ENCODE measurements at places on chromosomes 12 and 14.
A peak's percentile ranks its signal among the peaks of the same experiment; 100 is the strongest.

DNA sequence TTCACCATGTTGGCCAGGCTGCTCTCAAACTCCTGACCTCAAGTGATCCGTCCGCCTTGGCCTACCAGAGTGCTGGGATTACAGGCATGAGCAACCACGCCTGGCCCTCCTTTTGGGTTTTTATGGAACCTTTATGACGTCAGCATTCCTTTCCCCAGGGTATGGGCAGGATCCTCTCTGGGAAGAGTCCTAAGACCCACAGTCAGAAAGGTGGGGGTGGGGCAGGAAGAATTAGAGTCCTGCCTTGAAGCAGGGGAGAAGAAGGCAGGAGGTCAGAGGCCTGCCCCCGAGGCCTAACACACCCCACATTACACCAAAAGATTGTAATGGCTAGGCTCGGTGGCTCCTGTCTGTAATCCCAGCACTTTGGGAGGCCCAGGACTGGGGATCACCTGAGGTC, 30.8 kb upstream of the CDK17 start:
- DNase-seq = no peak

- no peak for DNase-seq
Measured at GRCh38 chr14:72256055-72256454, 323.8 kb downstream of the RGS6 start.

DNA sequence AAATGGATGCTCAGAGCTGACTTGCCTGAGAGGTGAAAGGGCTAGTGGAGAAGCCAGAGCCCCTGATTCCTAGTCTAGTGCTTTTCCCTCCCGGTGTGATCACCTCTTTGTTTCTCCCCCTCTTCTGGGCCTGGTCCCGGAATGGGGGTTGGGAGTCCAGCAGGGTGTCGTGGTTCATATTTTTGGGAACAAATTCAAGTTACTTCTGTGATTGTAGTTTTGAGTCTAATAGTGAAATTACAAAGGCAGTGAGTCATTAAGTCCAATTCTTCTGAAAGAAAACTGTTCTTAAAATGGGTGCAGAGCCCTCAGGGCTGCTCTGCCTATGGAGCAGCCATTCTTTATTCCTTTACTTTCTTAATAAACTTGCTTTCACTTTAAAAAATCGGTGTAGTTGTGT, 7.6 kb downstream of the SUSD6 start:
- DNase-seq = no peak

DNA sequence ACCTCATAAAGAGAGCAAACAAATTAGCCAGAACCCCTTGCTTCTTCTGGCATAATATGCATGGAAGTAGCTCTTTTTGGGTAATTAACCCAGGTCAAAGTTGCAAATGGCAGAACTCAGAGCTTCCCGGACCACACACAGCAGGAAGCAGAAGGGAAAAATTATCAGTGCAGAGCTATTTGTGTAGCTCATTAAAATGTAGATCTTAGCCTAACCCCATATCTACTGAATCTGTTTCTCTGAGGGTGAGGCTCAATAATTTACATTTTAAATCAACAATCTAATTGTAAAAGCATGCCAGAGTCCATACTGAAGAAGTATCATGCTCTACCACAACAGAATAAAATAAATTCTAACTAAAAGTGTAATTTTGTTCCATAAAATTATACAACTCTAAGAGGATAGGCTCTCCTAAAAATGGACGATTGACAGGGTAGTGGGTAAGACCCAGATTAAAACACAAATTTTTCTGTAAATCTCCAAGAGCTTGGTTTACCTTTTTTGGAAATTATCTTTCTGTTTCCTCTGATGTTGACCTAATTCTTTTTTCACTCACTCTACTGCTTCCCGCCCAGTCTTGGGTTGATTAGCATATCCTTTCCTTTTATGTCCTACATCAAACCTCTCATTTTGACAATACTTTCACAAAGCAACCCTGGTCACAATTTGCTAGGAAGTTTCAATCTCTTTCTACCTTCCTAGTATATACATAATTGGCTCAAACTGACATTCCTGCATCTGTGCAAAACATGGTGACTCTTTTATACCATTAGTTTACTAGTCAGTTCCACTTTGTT, 213.3 kb upstream of the SLC16A7 start:
- no peak for DNase-seq

DNA sequence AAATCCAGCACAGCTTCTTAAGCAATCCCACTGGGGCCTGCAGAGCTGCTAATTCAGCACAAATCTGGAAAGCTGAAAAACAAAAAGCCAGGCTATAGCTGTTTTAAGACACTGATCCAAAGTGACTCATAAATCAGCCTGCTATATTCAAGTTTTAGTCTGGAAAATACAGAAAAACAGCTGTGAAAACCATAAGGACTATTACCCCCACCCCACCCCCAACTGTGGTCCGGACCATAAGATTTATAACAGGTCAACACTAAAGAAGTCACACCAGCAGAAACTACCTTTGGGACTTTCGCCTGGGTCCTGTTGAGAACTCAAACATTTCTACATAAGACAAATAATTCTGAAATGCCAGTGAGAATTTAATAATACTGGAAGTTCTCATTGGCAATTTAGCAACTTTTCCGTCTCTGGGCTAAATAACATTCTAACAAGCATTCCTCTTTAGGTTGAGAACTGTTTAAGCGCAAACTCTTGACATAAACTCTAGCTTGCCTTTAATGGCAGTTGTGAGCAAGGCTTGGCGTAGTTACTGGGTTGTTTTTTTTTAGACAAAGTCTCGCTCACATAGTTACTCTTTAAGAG, 3.3 kb downstream of the LRIG3 start:
- DNase-seq = peak; percentile 82

DNA sequence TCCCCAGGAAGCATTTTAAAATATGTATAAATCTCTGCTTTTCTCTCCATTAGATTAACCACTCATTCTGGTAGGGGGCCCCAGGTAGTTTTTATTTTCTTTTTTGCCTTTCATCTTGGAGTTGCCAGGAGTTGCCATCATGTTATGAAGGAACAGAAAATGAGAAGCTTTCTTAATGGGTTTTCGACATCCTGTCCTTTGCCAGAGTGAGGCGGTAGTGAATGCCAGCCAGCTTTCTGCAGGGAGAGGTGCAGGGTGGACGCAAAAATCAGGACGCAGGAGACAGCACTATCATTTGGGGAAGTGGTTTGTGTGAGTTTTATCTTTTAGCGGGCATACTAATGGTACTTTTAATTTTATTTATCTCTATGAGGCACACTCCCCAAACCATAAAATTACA, 1.7 kb downstream of the RASSF8 start:
- DNase-seq = peak; percentile 56

- DNase-seq = no peak
Measured at GRCh38 chr14:89342049-89342448, 75.0 kb downstream of the FOXN3 start.

GRCh38 chr12:79843978-79844377, 90.9 kb downstream of the PPP1R12A start:
- DNase-seq = no peak

GRCh38 chr12:55652352-55652751, 15.7 kb downstream of the OR10P1 start:
- no peak for DNase-seq

GRCh38 chr12:105289114-105289904, 41.2 kb upstream of the C12orf75 start:
- peak; percentile 25 for DNase-seq

DNA sequence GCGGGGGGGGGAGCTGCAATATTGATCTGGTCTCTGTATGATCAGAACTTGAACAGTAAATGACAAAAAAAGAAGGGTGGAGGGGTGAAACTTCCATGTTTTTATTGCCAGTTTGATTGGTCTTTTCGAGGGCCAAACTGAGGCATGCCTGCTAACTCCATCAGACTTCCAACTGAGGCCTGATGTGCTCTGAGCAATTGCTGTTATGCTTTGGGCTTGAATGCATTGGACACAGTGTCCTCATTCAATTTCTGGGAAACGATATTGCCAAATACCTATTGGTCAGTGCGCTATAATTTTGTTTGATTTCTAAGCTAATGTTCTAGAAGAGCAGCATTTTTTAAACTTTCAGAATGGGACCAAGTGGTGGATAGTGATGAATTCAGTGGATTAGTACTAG, 2.1 kb upstream of the SLC38A2 start:
- DNase-seq = no peak

DNA sequence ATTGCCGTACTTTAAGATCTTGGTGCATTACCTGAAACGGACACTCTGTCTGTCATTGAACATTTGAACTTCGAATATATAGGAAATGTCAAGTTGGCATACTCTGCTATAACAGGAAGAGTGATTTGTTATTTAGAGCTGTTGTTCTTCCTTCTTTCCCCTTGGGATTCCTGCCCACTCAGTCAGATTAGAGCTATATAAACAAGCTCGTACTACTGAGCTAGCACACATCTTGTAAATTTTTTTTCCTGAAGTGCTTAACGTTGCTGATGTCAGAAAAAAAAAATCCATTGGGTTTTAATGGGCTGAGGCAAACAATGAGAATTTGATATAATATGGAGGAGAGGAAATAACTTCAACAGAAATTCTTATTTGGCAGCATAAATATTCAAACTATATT, 26.8 kb downstream of the RGS6 start:
- DNase-seq = no peak

DNA sequence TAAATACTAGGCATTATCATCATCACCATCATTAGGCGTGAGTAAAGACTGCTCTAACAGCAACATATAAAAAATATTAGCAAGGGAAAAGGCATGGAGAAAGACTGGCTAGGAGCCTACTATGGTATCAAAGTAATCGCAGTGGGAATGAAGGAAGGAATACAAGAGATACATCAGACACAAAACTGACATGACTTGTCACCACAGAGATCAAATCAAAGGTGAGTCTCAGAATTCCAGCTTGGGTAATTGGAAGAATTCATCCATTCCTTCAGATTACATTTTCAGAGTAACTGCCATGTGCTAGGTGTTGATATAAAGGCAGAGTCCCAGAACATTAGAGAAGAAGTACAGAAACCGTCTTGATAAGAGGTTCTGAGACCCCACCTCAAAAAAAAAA, 10.2 kb downstream of the ZBTB25 start:
- DNase-seq = no peak

DNA sequence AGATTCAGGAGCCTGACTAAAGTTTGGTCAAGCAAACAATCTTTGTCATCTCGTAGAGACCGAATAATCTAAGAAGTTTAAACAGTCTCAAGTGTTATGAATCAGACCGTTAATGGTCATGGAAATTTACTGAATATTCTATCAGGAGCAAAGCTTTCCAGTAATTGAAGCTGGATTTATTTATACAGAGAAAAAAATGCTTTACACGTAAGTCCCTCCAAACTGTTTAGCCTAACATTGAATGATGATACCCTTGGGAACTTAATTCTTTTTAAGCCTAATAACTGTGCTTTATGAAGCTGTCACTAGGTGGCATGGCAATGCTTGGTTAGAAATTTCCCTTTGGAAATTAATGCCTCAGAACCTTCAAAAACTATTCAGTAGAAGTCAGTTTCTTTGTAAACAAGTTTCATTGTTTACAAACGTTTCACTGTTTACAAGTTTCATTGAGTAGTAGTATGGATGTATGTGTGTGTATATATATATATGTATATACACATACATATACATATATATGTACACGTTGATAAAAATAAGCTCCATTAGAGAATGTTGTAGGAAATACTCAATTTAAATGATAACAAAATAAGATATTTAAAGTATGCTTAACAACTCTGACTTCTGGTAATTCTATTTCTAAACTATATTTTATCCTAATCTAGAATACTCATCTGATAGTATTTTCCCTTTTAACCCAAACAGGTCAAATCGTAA, 32.1 kb downstream of the DEPDC4 start:
- peak; percentile 60 for DNase-seq

- peak; percentile 54 for DNase-seq
Measured at GRCh38 chr14:103880348-103881267, 33.2 kb upstream of the PPP1R13B start.

GRCh38 chr12:53004178-53004577, 2.1 kb upstream of the EIF4B start:
- no peak for DNase-seq

- peak; percentile 23 for DNase-seq
Measured at GRCh38 chr12:29164477-29165393, 15.7 kb downstream of the FAR2 start.

- no peak for DNase-seq
Measured at GRCh38 chr12:123743002-123743401, 19.1 kb upstream of the DNAH10 start.

DNA sequence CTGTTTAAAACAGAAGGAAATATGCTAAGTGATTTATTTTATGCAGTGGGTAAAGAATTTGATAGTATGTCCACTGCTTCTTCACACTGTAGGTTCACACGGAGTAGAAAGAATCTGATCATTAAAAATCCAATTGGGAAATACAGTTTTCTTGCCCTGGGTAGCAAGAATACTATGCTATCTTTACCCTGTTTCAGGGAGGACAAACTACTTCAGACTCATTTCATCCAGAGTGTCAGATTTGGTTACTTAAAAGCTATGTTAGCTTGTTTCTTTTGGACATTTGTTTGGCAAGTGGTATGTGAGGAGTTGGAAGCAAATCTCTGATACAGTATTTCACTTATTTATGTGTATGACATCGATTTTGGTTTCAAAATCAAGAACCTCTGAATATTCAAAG, 4.3 kb downstream of the FRS2 start:
- no peak for DNase-seq

DNA sequence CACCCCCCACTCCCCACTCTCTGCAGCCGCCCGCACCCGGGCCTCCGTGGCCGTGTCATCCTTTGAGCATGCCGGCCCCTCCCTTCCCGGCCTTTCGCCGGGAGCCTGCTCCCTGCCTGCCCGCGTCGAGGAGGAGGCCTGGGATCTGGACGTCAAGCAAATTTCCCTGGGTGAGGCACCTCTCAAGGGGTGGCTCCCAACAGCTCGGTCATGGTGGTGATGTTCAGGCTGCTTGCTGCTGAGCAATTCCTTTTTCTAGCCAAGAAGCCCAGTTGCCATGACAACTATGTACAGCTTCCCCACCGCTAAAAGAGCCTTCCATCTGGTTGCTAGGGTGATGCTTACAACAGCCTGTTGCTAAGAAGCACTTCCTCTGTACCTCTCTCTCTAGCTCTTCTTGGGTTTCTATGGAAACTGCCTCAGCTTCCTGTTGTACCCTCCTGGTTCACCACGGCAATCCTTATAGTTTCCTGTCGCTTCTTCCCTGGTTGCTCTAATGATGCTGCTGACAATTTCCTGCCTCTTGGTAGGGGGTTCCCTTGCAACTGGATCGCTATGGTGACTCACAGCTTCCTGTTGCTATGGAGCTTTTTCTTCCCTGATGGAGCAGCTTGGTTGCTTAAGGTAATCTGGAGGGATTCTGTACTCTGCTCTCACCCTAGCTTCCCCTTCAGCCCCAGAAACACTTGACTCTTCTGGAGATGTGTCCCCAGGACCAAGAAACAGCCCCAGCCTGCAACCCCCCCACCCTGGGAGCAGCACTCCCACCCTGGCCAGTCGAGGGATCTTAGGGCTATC, 11.0 kb downstream of the ZNF219 start:
- DNase-seq = peak; percentile 80

- no peak for DNase-seq
Measured at GRCh38 chr12:103944964-103945363, 14.8 kb downstream of the HSP90B1 start.
